Esophagus mucosa (tissue), 1 donor: ENCODE measurements at places on chromosomes 12 and 14.

DNA sequence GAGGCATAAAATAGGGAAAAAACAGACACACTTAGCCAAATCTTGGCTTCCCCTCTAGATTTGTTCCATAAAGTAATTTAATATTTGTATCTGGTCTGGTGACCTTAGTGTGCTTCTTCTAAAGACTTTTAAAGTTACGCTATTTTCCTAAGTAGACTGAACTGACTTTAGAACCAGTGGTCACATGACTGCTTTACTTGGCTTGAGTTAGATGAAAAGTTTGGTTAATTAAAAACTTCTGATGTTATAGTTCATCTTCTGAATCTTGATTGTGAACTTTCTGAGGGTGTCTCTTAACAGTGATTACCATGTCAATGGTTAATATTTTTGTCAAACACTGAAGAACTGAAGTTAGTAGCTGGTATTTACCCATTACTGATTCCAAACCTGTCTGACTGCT lies 2.6 kb downstream of the BBS10 start:
- ATAC-seq: no peak

- no peak for ATAC-seq
These were observed 126.3 kb upstream of the FGD4 start for GRCh38 chr12:32273063-32273522.

- ATAC-seq: no peak
These were observed 41.8 kb upstream of the P2RX7 start for GRCh38 chr12:121090586-121091514.

DNA sequence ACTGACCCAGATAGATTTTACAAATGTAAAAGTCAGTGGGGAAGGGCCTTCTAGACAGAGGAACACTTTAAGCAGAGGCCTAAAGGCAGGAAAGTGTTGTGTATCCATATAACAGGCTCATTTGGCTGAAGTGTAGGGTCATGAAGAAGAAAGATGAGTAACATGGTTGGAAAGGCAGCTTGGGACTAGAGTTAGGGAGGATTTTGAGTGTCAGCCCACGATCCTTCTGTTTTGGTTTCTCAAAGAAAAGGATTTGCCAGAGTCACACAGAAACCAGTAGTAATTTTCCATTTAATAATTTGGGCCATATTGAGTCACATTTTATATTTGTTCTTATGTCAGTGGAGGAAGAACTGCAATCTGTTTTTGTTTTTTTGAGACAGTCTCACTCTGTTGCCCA lies 76.4 kb downstream of the ZC3H14 start:
- no peak for ATAC-seq

DNA sequence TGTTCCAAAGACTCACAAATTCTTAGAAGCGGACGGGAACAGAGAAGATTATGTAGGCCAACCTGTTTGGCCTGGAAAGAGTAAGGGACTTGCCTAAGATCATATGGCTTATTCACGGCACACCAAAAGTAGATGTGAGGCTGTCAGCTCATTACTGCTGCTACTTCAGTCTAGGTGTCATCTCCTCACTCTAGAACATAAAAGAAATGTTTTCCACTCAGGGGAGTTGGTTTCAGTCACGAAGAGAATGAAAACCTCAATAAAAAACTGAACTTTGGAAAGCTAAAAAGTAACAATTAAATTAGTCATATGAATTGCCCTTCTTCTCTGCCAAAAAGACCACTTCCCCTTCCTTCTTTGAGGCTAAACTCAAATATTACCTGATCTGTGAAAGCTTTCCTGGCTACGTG lies 658 bp upstream of the CEP128 start:
- ATAC-seq: peak; percentile 29

DNA sequence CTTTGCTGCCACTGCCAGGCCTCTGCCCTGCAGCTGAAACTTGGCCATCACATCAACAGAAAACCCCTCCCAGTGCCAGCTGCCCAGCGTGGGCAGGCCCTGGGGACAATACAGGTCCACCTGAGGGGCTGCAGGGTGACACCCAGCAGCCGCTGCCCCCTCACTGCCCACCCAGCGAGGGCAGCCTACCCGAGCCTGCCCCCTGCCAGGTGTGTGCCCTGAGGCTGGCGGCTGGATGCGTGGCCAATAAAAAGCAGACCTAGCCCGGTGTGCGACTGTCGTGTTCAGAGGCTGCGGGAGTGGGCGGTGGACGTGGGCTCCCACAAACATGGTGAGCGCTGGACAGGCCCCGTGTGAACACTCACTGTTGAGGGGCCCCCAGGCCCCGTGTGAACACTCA lies 4.7 kb upstream of the ADSS1 start:
- ATAC-seq: no peak

DNA sequence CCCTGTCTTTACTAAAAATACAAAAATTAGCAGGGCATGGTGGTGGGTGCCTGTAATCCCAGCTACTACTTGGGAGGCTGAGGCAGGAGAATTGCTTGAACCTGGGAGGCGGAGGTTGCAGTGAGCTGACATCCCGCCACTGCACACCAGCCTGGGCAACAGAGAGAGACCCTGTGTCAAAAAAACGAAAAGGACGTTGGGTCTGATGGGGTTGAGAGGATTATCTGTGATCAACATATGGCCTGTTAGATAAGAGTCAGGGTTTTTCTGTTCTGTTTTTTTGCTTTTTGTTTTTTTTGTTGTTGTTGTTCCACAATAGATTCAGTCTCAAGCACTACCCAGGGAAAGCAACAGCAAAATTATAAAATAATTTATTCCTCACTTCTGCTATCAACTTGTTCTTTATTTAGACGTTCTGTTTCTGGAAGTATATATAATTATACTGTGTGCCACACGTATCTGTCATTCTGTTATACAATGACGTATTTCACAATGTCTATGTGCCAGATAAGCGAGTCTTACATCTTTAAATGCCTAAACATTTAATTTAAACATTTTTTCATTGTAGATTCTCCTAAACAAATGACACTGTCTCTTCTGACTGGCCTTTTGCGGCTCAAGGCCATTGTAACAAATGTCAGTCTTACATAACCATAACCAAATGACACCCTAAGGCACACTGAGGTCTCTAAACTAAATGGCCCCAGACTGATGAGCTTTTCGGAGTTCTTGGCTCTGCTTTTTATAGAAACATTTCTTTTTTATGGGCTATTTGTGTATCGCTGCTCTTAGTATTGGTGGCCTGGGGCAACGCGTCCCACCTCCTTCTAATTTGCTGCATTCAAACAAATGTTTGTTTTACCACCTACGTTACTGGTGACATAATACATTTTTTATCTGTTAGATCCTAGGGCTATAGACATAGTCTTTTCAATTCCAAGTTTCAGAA lies 7.2 kb upstream of the P2RX4 start:
- no peak for ATAC-seq

DNA sequence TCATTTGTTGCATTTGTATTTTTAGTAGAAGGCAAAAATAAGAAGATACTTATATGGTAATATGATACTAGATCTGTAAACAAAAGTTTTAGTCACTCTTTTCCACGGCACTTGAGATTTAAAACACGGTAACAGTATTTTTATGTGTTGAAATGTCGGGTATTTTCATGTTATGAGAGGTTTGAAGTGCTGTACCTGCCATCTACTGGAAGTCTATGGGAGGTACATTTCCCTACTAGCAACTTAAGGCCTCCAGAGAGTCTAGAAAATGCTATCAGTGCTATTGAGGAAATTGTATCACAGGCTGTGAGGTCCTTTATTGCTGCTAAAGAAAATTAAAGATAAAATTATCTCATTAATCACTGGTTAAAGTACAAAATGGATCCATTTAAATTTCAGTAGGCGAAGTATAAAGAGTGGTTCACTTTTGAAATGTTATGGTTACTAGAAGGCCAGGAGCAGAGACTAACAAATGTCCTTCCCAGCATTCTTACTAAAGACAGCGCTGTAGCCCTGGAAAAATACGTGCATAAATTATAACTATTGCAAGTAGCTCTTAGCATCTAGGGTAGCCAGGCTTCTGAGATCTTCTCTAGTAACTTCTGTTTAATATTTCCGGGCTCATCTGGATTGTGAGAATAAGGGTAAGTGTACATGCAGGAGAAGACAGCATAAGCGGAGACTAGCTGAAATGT lies 77.6 kb upstream of the PRKD1 start:
- no peak for ATAC-seq

GRCh38 chr12:25957793-25958427 lies 572 bp upstream of the RASSF8 start:
- ATAC-seq: peak; percentile 9
